Activated T-cell treated with anti-CD3 and anti-CD28 coated beads for 1 hour (primary cell): ENCODE measurements at places on chromosomes 5 and 9.

DNA sequence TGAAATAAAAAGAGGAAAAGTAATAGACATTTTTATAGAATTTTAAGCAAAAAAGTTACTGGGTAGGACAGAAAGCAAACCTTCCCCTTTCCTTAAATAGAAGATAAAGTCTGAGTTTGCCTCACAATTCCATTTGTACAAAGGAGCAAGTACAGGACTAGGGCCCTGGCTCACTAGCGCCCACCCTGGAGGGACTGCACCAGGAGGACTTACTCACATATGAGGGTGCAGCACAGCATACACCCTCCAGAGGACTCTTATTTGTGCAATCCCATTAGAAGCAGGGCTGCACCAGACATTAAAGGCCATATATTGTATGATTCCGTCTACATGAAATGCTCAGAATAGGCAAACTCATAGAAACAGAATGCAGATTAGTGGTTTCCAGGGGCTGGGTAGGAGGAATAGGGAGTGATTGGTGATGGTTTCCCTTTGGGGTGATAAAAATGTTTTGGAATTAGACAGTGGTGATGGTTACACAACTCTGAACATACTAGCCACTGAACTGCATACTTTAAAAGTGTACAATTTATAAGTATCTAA, 4.5 kb downstream of the REEP5 start:
- DNase-seq: no peak

- no peak for DNase-seq
Measured at GRCh38 chr5:59521476-59521875, 372.1 kb downstream of the PDE4D start.

GRCh38 chr9:125797930-125798329, 50.8 kb downstream of the PBX3 start:
- no peak for DNase-seq

- DNase-seq: no peak
Measured at GRCh38 chr9:114722081-114722621, 40.2 kb upstream of the TEX48 start.

DNA sequence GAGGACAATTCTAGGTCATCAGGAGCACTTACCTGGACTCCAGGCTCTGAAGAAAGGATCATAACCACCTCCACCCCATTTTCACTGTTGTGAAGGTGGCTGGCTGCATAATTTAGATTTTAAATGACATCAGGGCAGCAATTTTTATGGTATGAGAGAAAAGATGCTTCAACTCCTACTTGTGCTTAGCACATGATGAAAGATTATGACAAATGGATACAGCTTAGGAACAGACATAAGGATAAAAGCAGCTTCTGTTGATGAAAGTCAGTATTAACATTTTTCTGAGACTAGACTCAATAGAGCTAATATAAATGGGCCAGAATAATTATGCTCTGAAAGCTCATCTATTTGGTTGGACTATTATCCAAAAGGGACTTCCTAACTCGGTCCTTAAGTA, 72.2 kb downstream of the SIL1 start:
- no peak for DNase-seq

GRCh38 chr5:10849278-10849677, 88.2 kb upstream of the DAP start:
- no peak for DNase-seq

DNA sequence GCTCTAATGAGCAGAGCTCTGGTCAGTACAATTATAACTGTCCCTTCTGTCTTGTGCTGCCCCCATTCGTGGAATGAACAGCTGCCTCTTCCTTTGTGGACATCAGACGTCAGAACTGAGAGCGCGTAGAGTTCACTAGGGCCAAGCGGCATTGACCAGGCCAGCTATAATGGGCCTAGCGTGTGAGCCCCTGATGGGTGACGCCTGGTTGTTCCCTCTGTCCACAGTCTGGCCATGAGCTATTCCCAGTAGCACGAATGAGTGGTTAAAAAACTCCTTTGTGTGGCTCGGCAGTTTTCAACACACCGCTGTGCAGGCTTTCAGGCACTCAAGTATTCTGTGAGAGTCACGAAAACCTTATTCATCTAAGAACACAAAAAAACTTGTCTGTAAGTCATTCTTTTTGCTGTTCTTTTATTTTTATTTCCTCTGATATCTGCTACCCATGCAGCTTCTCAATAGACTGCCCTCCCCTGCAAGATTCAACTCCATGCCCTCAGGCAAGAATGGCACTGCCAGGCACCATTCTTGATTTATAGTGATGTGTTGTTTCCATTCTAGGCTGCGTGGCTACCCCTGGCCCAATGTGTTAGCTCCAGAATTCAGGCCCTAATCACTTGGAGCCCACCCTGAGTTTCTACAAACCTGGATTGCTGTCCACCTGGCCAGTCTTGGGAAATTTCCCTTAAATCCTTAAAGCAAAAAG, 52.5 kb downstream of the ANKDD1B start:
- DNase-seq: no peak

- DNase-seq: no peak
Measured at GRCh38 chr5:151451626-151452520, 4.5 kb downstream of the SLC36A1 start.

DNA sequence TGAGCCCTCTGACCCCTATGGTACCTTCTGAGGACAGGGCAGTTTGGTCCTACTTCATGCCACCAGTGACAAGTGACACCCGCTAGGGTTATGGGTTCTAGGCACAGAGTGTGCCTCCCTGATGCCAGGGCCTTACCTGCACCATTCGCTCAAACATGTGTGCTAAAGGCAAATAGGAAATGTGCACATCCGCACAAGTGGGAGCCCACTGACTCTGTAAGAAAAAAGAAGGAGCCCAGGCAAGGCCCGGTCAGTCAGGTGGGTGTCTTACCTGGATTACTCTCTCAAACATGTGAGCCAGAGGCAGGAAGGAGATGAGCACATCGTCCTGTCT, 29.1 kb upstream of the MEIKIN start:
- DNase-seq: peak; percentile 5

DNA sequence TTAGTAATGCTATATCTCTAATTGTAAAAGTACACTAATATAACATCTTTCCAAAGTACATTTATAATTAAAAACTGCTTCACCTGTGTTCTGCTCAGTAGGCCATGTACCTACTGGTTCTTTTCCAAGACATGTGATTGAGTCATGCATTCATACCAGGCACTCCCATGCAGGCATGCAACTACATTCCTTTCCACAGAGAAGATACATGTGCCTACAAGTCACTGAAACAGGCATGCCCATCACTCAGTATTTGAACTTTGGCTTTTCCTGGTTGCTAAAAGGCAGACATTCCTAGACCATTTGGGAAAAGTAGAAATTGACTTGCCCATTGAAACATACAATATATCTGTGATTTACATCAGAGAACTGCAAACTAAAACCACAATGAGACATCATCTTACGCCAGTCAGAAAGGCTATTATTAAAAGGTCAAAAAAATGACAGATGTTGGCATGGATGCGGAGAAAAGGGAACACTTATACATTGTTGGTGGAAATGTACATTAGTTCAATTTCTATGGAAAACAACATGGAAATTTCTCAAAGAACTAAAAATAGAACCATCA, 148.3 kb upstream of the MOCS2 start:
- DNase-seq: no peak

- no peak for DNase-seq
Measured at GRCh38 chr5:75890546-75890945, 173.3 kb upstream of the POC5 start.

GRCh38 chr9:111038331-111039230, at the start of gene LPAR1:
Gene LPAR1 (minus strand): TSS chr9:111038470. CDS start chr9:110972117, 66,353 bp downstream.
- no peak for DNase-seq

DNA sequence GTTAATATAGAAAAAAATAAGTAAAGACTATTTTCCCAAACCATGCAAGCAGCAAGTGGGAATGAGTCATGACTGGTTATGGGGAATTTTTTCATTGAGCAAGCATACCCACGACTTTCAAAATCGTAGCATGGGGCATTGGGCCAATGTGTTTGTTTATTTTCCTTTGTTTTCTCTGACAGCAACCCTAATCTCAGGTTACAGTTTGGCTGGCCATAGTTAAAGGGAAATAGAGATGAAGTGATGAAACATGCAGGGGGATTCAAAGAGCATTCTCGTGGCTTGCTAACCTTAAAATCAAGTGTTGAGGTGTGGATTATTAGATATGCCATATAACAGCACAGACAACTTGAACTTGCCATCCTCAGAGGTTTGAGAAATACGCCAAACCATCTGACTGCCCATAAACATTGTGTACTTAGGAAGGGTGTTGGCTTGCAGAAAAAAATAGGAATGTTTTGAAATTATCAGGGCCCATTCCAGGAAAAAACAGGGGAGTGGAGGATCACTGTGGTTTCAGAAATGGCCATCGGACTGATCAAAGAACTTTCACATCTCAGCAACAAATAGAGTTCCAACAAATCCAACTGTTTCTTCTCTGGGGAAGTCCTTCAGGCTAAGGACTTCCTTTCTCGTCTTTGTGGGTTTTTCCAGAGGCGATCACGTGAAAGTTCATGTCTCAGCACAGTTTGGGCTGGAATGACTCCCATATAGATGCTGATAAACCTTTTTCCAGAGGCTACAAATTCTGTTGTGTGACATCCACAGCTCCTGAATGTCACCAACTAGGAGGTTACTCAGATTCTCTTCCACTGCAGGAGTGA, 259.1 kb downstream of the SYK start:
- DNase-seq: no peak

DNA sequence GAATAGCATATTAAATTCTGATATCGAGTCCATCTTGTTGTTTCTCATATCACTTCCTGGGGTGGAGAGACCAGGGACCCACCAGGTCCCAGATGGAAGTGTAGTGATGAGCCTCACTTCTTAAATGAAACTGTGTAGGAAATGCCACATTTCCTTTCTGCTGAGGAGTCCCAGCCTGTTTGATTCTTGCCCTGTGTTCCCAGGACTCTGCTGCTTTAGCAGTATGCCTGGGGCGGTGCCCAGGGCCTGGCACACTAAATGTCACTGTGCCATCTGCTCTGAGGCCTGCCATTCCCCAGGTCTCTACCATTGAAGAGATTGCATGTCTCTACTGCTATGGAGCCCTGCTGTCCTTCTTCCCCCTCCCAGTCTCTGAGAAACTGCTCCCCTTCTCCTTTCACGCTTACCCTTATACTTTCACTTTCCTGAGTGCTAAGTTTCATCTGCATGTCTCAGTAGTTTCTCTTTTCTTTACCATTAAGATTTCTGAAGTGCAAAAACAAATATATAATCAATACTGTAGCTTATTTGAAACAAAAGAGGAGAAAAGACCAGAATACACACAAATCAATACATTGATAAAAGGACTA, 260.4 kb downstream of the GABRB2 start:
- no peak for DNase-seq

- no peak for DNase-seq
Measured at GRCh38 chr9:137150617-137151457, 11.9 kb downstream of the GRIN1 start.

DNA sequence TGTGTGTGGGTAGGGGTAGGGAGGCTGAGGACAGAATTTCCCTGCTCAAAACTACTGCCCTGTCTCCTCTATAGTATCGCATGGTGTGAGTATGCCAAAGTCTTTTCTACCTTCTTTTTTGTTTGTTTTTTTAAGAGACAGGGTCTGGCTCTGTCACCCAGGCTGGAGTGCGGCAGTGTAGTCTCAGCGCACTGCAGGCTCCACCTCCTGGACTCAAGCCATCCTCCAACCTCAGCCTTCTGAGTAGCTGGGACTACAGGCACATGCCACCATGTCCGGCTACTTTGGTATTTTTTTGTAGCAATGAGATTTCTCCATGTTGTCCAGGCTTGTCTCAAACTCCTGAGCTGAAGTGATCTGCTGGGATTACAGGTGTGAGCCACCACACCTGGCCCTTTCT, 2.5 kb downstream of the SRP19 start:
- no peak for DNase-seq

- DNase-seq: no peak
Measured at GRCh38 chr5:153829510-153830065, 209.1 kb downstream of the FAM114A2 start.

DNA sequence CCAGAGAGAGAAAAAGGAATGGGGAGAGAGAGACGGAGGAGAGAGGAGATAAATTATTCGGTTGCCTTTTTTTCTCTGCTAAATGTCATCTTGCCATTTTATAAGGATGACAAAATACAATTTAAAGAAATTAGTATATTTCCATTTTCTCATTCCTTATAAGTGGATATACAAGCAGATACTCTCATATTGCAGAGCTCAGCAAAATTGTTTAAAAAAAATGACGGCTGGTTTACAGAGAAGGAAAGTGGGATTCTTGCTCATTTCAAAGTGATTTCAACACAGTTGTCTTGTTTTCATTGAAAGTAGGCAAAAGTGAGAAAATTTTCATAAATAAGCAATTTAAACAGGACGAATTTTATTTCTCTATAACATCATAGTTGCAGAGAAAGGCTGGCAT, 641.9 kb upstream of the CDH6 start:
- DNase-seq: no peak

DNA sequence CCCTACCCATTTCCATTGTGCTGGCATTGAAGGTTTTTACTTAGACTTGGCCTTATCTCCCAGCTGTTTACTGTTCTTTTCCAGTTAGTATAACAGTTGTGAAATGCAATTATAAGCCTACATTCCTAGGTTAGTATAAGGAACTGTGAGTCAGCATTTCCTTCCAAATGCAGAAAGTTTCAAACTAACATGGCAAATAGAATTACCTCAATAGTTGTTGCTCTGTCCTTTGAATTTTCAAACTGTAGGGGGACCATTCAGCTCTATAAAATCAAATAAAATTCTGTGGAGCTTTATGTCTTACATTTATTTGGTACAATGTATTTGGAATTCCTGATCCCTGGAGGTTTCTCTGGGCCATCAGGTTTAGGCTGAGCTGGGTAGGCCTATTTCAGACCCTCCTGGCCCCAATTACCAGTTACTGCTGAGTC, 47.2 kb downstream of the ARHGEF28 start:
- no peak for DNase-seq

DNA sequence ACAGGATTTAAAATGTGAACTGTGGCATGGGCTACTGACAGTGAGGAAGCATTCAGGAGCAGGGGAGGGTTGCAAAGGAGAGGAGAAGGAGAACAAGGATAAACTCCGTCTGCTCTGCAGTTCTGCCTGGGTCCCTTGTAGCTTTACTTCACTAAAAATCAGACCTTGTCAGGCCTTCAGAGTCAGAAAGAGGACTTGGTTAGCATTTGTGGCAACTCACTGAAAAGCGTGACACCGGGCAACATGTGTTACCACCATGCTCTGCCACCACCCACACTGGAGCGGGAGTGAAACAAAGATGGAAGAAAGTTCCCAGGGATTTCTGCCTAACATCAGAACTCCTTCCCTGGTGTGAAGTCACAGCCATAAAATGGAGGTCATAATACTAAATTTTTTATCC, 19.3 kb downstream of the FYB1 start:
- DNase-seq: no peak

- DNase-seq: no peak
Measured at GRCh38 chr5:36778336-36778735, 98.2 kb upstream of the NIPBL start.
